ENCODE measurements at places on chromosomes 3 and 15.

DNA sequence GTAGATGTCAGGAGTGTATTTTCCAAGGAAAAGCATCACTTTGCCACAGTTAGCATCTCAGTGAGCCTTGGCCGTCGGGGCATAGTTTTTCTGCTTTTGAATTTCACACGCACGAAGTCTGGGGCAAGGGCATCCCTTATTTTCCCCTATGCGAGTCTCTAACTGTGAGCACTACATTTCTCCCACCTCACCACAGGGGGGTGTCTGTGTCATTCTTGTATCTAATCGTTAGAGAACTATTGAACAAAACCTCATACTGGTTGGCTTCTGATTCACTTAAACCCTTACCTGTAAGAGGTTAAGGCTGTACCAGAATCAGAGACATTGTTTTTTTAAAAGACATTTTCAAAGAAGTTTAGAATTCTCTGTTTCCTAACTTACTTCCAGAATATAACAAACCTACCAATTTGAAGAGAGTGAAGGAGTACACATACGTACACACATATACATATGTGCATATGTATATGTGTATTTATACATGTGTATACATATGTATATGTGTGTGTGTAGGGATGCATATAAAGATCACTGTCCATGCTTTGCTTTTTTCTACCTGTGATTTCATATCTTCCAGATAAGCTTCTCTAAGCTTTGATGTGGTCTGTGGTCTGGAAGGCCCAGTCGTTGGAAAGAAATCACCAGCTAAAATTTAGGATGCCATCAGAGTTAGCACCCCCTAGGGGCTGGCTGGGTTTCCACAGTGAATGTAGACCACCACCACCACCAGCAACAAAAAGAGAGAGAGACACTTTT is 49.4 kb downstream of the MYZAP start:
- peak; percentile 19 for DNase-seq

DNA sequence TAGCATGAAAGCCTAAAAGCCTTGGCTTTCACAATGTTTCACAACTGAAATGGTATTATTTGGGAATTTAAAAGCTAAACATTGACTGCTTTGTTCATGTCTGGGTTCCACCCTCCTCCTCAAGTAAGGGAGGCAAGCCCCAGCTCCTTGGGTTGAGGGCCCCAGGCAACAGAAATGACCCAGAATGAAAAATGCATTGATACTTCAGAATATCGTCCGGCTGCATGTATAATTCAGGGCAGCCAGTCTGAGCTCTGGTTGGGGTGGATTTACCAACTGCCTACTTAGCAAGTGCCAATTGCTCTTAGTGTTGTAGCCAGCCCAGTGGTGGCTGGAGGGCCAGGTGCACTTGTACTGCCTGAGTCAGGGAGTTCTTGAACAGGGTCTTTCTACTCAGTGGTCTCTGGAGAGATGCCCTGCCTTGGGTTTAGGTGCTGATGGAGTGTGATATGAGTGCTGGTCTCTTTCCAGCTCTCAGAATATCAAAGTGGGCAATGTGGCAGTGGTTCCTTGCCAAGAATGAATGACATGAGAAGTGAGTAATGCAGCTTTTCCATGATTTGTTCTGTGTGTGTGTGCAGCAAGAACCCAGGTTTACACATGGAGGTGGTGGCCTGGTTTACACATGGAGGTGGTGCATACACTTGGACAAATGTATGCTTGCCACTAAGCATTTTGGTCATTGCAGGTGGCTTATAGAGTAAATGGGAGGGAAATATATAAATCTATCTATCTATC is 40.9 kb upstream of the ADAMTSL3 start:
- no peak for DNase-seq

GRCh38 chr3:66406831-66407610 is 93.8 kb downstream of the LRIG1 start:
- DNase-seq: no peak

- DNase-seq: no peak
Observed at GRCh38 chr3:74001436-74001835, 376.7 kb upstream of the PDZRN3 start.

GRCh38 chr15:77454265-77454664 is 33.6 kb downstream of the HMG20A start:
- DNase-seq: no peak

- DNase-seq: no peak
Observed at GRCh38 chr15:94411846-94412245, 180.5 kb downstream of the MCTP2 start.

DNA sequence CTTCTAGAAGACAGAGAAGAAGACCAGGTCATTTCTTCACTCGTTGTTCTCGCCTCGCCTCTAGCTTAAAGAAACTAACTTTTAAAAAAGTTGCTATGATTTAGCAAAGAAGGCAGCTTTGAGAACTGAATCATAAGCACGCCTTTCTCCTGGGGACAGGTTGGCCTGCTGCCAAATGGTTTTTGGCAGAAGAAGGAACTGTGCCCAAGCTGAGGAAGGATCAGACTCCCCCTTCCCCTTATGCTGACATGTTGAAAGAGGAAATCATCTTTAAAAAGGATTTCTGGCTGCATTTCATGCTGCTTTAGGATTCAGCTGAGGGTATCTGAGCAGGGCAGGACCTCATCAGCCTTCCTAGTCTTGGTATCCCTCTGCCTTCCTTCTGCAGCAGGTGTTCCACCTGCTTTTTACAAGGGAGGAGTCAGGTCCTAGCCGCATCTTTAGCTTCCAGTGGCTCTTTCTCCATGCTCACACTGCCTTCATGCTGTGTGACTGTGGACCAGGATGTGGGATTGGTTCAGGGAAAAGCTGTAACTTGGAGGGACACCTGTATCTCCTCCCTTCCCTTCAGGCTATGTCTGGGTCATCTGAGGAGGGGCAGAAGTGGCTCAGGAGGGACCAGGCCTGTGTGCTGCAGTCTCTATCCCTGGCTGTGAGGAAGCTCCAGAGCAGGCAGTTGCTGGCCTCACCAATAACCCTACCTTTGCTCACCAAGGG is 34.1 kb upstream of the HACD2 start:
- no peak for DNase-seq

- no peak for DNase-seq
Observed at GRCh38 chr3:126351771-126352475, 5.3 kb downstream of the KLF15 start.

DNA sequence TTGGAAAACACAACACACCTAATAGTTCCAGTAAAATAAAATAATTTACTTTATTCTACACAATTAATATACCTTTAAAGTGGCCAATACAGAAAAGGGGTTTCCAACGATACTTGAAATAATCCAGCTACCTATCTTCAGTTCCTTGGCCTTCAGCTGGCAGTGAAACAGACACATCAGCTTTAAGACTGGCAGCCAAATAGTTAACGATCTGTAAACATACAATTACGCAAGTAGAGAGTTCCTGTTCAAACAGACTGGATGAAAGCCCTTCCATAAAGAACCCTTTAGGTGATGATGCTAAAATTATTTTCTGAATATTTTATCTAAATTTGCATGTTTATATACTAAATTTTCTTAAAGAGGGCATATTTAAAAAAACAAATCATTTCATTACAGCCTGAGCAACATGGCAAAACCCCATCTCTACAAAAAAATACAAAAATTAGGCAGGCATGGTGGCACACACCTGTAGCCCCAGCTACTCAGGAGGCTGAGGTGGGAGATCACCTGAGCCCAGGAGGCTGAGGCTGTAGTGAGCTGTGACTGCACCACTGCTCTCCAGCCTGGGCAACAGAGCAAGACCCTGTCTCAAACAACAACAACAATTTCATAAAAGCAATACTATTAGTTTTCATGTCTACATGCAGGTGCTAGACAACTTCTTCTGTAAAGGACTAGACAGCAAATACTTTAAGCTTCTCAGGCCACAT is 12.9 kb downstream of the DYNC1LI1 start:
- no peak for DNase-seq

- DNase-seq: no peak
Observed at GRCh38 chr3:182925330-182925943, 54.9 kb downstream of the DCUN1D1 start.

DNA sequence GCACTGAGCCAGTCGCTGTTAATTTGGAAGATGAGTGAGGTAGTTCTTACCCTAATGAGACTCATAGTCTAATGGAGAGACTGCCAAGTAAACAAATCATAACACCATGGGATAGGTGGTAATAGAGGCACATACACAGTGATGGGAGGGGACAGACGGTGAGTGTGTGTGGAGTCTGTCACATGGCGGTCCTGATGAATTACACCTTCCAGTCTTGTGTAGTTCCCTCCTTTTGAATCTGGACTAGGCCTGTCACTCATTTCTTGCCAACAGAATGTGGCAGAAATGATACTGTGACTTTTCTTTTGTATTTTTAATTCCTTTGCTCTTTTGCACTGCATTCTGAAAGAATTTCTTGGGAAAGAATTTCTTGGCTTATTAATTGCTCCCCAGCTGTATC is 78.1 kb downstream of the NR1D2 start:
- DNase-seq: no peak

DNA sequence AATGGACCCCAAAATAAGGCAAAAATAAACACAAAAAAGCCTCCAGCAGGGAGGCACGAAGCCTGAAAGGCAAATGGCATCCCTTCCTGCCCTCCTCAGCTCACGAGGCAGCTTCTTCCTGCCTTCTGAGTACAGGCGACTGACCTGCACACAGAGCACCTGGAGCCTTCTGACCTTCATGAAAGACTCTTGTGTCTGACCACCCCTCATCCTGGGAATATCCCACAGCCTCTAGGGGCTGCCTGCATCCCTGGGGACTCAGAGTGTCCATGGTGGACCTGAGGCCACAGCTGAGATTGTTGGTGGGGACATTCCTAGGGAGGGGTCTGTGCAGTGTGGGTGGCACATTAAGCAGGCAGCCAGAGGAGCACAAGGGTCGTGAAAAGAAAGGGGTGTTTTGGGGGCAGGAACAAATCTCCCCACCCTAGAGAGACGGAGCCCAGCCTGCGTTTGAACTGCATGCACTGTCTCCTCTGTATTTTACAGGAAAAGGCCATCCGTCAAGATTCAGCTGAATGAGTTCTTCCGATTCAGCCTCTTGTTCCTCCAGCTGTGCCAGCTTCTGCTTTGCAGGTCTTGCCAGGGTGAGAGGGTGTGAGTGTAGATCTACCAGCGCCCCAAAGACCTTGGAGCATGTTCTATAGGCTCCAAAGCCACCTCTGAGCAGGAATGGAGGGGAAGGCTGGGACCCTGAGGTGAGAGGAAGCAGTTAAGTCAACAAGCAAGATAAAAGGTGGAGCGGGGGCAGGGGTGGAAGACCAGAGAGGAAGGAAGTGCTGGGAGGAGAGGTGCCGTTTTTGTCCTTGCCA is 80.4 kb upstream of the MEF2A start:
- no peak for DNase-seq

DNA sequence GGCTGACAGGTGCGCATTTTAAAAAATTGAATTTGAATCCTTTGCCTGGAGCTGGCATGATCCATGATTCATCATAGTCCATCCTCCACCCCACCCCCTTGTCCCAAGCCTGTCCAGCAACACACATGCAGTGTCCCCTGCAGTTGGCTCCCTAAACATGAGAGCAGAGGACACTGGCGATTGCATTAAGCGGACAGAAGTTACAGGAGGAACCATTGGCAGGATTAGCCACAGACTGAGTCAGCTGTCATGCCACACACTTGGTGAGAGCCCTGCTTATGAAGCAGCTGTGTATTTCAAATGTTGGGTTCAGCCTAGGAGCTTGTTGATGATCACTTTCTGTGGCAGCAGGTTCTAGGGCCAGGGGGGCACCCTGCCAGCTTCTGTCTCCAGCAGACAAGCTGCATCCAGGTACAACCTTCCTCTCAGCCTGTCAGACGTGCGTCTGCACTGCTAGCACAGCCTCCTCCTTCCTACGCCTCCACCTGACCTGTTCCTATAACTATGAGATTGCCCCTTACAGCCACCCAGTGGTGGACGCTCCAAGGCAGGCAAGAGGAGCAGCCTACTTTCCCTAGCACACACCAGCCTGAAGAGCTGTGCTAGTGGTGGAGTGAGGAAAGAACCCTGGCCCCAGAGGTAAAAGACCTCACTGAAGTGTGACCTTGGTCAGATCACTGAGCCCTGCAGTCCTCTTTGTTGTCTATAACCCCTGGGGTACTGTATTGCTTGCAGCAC is 121.9 kb downstream of the SLCO3A1 start:
- peak; percentile 33 for DNase-seq

DNA sequence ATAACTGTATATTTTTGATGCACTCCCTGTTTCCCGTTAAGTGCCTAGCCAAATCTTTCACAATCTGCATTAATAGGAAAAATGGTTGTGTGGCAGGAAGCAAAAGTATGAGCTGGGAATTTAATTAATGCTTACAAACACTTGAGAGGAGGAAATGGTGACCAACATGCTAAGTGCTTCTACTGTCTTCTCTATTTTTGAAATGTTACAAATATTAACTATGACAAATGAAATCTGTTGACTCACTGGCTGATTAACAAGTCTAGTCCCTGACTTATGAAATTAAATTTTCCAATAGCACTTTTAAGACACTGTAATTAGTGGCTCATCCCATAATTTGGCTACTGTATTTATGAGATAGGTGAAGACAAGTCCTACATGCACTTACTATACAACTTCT is 446.9 kb upstream of the DPPA4 start:
- DNase-seq: no peak

DNA sequence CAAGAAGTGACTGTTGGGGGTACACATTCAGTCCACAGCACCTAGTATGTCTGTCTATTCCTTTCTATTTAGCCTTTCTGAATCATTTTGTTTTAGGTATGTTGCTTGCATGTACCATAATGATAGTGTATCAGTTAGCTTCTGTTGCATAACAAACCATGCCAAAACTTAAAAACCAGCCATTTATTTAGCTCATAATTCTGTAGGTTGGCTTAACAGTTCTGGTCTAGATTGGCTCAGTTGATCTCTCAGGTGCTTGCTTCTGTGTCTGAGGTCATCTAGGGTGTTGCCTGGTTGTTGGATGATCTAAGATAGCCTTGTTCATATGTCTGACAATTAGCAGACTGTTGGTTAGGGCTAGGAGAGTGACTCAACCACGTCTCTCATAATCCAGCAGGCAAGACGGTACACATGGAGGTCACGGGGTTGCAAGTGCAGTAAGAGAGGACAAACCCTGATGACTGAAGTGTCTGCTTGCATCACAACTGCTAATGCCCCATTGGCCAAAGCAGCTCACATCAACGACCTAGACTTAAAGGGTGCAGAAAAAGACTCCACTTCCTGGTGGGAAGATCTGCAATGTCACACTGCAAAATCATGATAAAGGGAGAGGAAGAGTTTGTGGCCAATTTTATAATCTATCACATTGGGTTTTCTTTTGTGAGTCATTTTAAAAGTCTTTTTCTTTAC is 6.8 kb upstream of the PDCD6IP start:
- DNase-seq: no peak

DNA sequence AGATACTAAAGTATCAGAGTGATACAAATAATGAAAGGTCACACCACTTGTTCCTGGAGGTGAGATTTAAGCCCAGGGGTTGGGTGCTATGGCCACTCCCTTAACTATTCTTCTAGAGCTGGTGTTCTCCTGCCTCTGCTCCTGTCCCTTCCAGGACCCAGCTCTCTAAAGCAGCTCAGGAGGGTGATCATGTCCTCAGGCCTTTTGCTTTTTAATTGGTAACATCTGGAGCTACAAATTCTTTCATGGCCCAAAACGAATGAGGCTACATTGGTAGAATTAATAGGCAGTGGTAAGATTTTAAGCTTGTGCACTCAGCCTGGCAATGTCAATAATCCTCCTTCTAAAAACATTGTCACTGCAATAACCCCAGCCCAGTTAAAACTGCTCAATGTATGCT is 38.2 kb upstream of the CNOT10 start:
- peak; percentile 10 for DNase-seq

- no peak for DNase-seq
Observed at GRCh38 chr15:87579537-87579936, 677.0 kb downstream of the NTRK3 start.

Measured in ELF-1 (cell line).